Chondrocyte (in vitro differentiated cells): ENCODE measurements at places on chromosomes 3 and 15. TPM values are rescaled to one million over a fixed set of nuclear protein-coding genes. Genes with fewer than 3 reads are reported as not detected.

DNA sequence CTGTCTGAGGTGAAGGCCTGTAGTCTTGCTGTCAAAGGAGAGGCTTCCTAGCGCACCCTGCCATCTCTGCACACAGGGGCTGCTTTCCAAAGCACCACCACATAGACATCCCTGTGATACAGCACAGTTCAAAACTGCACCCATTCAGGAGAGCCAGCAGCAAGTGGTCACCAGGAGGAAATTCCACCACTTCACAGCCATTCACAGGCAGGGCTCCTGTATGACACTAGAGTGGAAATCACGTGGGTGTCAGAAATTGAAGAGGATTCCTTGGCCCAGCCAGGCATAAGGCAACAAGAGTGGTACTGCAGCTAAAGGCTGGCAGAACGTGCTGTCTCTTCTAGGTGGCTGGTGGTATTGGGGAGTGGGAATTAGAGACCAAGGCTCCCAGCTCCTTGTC lies 102.8 kb downstream of the RFTN1 start:
- no peak overlapping the region for H3K4me3 ChIP-seq
- H3K4me1 ChIP-seq = peaks cover 28% of the 10 kb centered on the region
- peaks cover 6% of the 10 kb centered on the region for H3K36me3 ChIP-seq
- H3K27me3 ChIP-seq = no peaks in the 10 kb centered on the region

GRCh38 chr15:36769098-36769497 lies 189.7 kb downstream of the CDIN1 start:
- H3K27me3 ChIP-seq = no peaks in the 10 kb centered on the region
- peaks cover 5% of the 10 kb centered on the region for H3K4me1 ChIP-seq
- no peak overlapping the region for H3K27ac ChIP-seq
- H3K36me3 ChIP-seq = no peaks in the 10 kb centered on the region
- no peak for DNase-seq

DNA sequence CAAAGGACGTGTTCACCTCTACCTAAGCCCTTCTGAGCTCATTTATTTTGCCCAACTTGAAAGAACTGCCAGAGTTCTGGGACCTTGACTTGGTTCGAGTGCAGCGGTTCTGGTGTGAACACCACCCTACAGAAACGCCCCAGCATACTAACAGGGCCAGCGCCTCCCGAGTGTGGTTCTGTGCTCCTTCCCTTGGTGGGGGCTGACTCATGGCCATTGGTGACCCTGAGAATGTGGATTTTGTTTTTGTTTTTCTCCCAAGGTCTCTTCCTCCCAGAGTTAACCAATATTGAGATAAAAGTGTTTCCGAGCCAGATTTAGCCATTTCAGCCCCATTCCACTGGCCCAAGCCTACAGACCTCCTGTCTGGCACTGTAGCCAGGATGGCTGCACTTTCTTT lies 27.9 kb downstream of the SEMA7A start:
- H3K4me3 ChIP-seq = no peak overlapping the region
- no peaks in the 10 kb centered on the region for H3K36me3 ChIP-seq
- H3K27ac ChIP-seq = no peak overlapping the region
- peaks cover 23% of the 10 kb centered on the region for H3K4me1 ChIP-seq
- H3K27me3 ChIP-seq = peaks cover 4% of the 10 kb centered on the region

GABRA5 gene
- total RNA-seq = 0.30 to 0.46 TPM in 2 of 3 replicates, not detected in the other
